Esophagus squamous epithelium (tissue), 5 donors: ENCODE measurements at places on chromosomes 2 and 18. TPM values are rescaled to one million over a fixed set of nuclear protein-coding genes. Genes with fewer than 3 reads are reported as not detected.

GRCh38 chr2:72001937-72002690 lies 145.5 kb downstream of the CYP26B1 start:
- no peak for DNase-seq

The ARPC2 gene
- 534 TPM for total RNA-seq

DNA sequence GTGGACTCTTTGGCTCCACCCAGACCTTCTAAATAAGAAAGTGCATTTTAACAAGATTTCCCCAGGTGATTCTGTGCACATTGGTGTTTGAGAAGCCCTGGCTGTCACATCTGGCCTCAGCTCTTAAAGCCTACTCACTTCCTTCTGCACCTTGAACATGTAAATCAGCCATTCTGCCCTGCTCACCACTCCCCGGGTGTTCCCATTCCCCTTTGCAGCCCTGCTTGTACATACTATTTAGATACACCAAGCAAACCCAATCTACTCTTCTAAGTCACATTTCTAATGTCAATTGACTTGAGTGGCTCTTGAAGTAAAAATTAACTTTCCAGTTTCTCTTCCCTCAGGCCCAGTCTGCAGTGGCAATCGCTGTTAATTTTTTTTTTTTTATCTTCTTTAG lies 13.1 kb upstream of the SCN1A start:
- DNase-seq, result no peak

DNA sequence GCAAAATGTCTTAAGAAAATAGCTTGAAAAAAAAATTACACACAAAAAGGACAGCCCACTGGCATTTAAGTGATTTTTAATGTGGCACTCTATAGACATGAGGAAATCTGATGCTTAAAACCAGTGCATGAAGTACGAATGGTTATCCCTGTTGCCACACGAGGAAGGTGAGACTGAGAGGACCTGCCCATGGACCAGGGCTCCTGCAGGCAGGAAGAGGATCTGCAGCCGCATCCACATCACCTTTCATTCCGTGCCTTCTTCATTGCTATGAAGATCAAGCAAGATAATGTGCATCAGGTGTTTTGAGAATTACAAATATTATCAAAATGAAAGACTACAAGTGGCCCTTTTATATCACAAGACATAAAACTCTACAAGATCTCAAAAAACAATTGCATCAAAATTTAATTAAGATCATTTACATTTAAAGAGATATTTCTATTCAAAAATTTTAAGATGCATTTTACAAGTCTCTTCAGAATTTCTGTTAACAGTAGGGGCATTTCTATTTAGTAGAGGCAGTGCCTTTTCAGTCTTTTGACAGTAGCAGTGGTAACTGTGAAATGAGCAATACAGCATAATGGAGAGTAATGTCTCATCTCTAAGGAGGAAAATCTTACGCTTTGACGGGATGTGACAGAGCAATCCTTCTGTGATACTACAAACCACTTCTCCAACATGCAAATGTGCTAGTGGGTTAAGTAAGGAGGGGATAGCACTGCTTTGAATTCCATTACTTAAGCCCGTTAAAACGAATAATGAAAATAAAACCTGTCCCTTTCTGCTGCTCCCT lies 83.4 kb downstream of the SLC5A7 start:
- DNase-seq, result no peak

DNA sequence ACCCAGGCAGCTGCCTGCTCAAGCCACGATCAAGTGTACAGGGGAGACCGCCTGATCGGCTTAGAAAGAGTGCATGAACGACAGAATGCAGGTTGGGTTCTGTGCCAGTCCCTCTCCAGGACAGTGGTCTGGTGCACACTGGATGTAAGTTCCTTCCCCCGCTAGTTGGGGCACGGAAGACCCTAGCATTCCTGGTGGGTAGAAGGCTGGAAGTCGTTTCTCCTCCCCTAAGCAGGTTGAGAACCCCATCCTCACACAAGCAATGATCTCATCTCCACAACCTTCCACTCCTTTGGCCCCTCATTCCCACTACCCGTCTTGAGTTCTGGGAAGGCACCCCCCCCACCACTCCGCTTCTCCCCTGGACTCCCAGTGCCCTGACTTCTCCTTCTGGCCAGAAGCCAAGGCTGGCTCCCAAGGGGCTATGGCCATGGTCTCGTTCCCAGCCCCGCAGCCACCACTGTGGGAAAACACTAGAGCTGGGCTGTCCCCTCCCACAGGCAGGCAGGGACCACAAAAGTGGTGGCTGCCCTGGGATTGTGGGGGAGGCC lies 1.4 kb upstream of the ANKRD39 start:
- DNase-seq, result no peak

GRCh38 chr18:21602299-21602587 lies 1.7 kb upstream of the ESCO1 start:
- DNase-seq, result no peak

- DNase-seq, result no peak
Observed at GRCh38 chr2:15964936-15965563, 24.7 kb downstream of the MYCN start.

DNA sequence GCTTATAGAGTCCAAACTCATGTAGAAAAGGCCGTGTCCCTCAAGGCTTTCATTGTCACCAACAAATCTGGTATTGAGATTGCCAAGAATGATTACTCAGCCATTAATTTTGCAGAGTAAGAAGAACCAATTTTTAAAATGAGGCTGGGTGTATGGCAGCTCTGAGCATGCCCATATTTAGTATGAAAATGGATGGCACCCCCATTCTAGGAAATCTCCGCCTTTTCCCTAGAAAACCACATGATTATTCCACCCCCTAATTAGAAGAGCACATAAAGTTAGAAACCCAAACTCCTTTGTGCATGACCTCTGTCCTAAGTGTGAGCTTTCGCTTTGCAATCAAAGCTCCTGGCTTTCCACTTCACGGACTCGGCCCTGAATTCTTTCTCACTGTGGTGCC lies 14.1 kb upstream of the TXNL4A start:
- no peak for DNase-seq
